Suprapubic skin (tissue), 4 donors: ENCODE measurements at places on chromosomes 12 and 14.
A peak's percentile ranks its signal among the peaks of the same experiment; 100 is the strongest.

DNA sequence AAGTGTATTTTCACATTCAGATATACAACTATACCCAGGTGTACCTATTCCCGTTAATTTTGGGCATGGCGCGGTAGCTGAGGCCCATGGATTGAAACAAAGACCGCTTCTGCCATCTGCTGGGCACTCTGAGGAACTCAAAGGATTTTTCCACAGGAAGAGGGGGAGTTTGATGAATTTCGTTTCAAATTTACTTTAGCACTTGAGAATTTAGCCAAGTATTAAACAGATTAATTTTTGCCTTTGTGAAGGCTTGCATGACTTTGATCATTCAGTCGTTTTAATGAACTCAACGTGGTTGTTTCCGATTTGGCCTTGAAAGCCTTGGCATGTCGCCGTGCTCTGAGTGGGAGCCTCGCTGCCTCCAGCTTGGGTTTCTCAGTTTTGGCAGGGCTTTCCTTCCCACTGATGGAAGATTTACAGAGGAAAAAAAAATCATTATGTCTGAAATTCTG, 153.2 kb upstream of the DDHD1 start:
- H3K4me1 ChIP-seq, result peaks cover 7% of the 10 kb centered on the region
- no peak overlapping the region for H3K27ac ChIP-seq
- DNase-seq, result no peak

- H3K27me3 ChIP-seq, result no peaks in the 10 kb centered on the region
- H3K4me1 ChIP-seq, result no peaks in the 10 kb centered on the region
- H3K4me3 ChIP-seq, result no peak overlapping the region
- no peak overlapping the region for H3K27ac ChIP-seq
- no peak for DNase-seq
These were observed 920.1 kb downstream of the FLRT2 start for GRCh38 chr14:86450085-86450484.

GRCh38 chr14:63747846-63748245, 20.0 kb upstream of the SGPP1 start:
- H3K36me3 ChIP-seq, result no peaks in the 10 kb centered on the region
- no peak for DNase-seq
- H3K27me3 ChIP-seq, result no peaks in the 10 kb centered on the region
- no peak overlapping the region for H3K27ac ChIP-seq
- H3K4me3 ChIP-seq, result no peak overlapping the region

DNA sequence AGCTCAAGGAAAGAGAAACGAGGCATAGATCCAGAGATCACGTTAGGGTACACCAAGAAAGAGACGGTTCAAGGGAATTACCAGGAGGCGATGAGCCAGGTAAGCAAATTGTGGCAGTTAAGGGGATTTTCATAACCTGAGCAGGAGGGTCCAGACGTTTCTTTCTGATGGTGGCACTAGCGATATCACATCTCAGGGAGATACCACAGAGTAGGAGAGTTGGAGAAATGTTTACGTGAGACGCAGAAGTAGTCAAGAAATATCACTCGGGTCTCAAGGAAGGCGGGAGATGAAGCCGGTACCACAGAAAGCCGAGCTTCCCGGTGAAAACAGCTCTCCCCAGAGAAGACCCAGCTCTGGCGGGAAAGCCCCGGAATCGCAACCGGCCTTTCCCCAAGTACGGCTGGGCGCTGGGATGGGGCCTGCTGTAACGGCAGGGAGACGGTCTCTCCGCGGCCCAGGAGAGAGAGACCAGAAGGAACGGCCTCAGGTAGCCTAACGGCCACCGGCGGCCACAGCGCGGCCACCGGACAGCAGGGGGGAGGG, 485 bp downstream of the SENP1 start:
- H3K27me3 ChIP-seq, result no peaks in the 10 kb centered on the region
- H3K4me1 ChIP-seq, result peaks cover 25% of the 10 kb centered on the region
- DNase-seq, result no peak
- H3K36me3 ChIP-seq, result no peaks in the 10 kb centered on the region

GRCh38 chr14:49221316-49221715, 364.9 kb downstream of the RPS29 start:
- no peaks in the 10 kb centered on the region for H3K27me3 ChIP-seq
- DNase-seq, result no peak
- no peak overlapping the region for H3K27ac ChIP-seq
- no peaks in the 10 kb centered on the region for H3K36me3 ChIP-seq
- no peaks in the 10 kb centered on the region for H3K4me1 ChIP-seq

DNA sequence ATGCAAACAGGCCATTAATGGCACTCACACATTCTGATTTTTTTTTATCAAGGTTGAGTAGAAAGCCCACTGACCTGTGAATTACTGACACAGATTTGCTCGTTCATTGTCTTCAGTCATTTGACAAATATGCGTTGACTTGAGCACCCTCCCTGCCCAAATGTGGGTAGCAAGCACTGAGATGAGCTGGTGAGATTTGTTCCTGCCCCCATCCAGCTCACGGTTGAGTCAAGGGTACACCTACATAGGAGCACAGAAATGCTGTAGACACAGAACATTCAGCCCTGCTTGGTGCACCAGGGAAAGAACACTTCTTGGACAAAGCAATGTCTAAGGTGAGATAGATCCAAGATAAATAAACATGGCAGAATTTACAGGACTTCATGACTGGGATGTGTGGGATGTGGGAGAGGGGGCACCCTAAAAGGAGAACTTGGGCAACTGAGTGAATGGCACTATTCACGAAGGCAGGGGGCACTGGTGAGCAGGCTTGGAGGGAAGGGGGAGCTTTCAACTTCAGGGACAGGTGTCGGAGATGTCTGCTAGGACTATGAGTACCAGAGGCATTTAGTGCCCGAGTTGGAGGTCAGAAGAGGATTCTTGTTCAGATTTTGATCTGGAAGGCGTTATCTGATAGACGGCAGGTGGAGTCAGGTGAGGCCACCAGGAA, 213.4 kb downstream of the VRK1 start:
- H3K27ac ChIP-seq, result no peak overlapping the region
- DNase-seq, result no peak
- H3K4me3 ChIP-seq, result no peak overlapping the region
- H3K4me1 ChIP-seq, result no peaks in the 10 kb centered on the region
- peaks cover 13% of the 10 kb centered on the region for H3K27me3 ChIP-seq

- H3K27ac ChIP-seq, result peak overlapping the region; percentile 97
- H3K27me3 ChIP-seq, result no peaks in the 10 kb centered on the region
- peaks cover 45% of the 10 kb centered on the region for H3K4me1 ChIP-seq
- DNase-seq, result no peak
- H3K4me3 ChIP-seq, result no peak overlapping the region
These were observed 2.9 kb upstream of the EMP1 start for GRCh38 chr12:13193505-13194231.

GRCh38 chr14:38098074-38098836, 109.4 kb upstream of the SSTR1 start:
- H3K4me1 ChIP-seq, result no peaks in the 10 kb centered on the region
- H3K27me3 ChIP-seq, result no peaks in the 10 kb centered on the region
- H3K27ac ChIP-seq, result no peak overlapping the region
- no peak for DNase-seq

- no peaks in the 10 kb centered on the region for H3K36me3 ChIP-seq
- DNase-seq, result no peak
- H3K27ac ChIP-seq, result no peak overlapping the region
- H3K4me3 ChIP-seq, result no peak overlapping the region
- peaks cover 5% of the 10 kb centered on the region for H3K27me3 ChIP-seq
These were observed 16.1 kb upstream of the TMEM106C start for GRCh38 chr12:47947341-47947740.

GRCh38 chr14:103685276-103686211, 29.7 kb downstream of the XRCC3 start:
- no peak overlapping the region for H3K27ac ChIP-seq
- peak; percentile 46 for DNase-seq
- H3K36me3 ChIP-seq, result peaks cover 69% of the 10 kb centered on the region
- H3K4me3 ChIP-seq, result no peak overlapping the region
- no peaks in the 10 kb centered on the region for H3K27me3 ChIP-seq

GRCh38 chr14:83491091-83491490, 1957.4 kb upstream of the SEL1L start:
- no peaks in the 10 kb centered on the region for H3K4me1 ChIP-seq
- H3K27ac ChIP-seq, result no peak overlapping the region
- H3K36me3 ChIP-seq, result no peaks in the 10 kb centered on the region
- DNase-seq, result no peak
- no peaks in the 10 kb centered on the region for H3K27me3 ChIP-seq

- no peak for DNase-seq
- H3K36me3 ChIP-seq, result no peaks in the 10 kb centered on the region
- no peak overlapping the region for H3K27ac ChIP-seq
- no peaks in the 10 kb centered on the region for H3K4me1 ChIP-seq
These were observed 169.4 kb upstream of the PLEKHG7 start for GRCh38 chr12:92533280-92533890.

DNA sequence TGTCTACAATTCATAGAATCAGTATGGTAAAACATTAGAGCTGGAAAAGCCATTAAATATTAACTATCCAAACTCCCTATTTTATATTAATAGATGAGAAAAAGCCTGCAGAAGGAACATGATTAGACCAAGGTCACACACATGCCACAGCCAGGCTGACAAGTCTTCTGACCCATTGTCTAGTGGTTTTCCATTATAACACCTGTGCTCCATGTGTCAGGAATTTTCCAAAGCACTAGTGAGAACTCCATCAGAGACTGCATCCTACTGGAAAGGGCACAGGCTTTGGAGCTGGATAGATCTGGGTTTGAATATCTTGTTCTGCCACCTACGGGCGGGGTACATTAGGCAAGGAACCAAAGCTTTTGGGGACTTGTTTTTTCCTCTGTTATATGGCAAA, 325.5 kb downstream of the RAD51B start:
- no peak for DNase-seq
- H3K4me1 ChIP-seq, result peaks cover 75% of the 10 kb centered on the region
- H3K27ac ChIP-seq, result peak overlapping the region; percentile 83
- H3K27me3 ChIP-seq, result no peaks in the 10 kb centered on the region

DNA sequence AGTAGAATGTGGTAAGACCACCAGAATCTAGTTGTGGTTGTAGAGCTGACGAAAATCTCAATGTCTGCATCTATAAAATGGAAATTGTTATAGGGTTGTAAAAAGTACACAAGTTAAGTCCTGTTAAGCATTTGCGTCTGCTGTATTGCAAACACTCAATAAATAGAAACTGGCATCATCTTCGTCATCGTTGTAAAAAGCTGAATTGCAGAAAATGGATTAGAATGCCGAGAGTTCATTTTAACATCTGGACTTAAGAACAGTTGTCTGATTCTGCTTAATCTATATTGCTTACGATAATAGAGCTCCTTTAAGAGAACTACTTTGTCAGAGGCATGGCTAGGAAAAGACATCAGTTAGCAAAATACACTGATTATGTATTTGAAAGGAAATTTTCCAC, 33.2 kb downstream of the KCNMB4 start:
- H3K27me3 ChIP-seq, result no peaks in the 10 kb centered on the region
- no peaks in the 10 kb centered on the region for H3K4me1 ChIP-seq
- H3K27ac ChIP-seq, result no peak overlapping the region
- no peaks in the 10 kb centered on the region for H3K36me3 ChIP-seq

DNA sequence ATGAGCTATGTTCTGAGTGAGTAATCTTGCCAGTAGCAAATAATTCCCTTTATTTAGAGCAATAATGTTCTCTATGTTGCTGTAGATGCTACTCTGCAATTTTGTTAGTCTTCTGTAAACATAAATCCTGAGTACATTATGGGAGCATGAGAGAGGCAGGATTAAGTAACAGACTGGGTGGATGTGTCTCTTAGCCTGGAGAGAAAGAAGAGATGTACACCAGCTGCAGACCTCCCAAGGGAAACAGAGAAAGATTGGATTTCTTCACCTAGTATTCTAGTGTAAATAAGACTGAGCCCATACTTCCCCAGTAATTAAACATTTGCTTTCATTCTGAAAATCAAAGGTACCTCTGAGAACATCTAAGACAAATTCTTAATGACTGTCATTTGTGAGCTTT, 564.0 kb downstream of the TRHDE start:
- H3K4me3 ChIP-seq, result no peak overlapping the region
- H3K4me1 ChIP-seq, result no peaks in the 10 kb centered on the region
- H3K36me3 ChIP-seq, result no peaks in the 10 kb centered on the region
- no peaks in the 10 kb centered on the region for H3K27me3 ChIP-seq

DNA sequence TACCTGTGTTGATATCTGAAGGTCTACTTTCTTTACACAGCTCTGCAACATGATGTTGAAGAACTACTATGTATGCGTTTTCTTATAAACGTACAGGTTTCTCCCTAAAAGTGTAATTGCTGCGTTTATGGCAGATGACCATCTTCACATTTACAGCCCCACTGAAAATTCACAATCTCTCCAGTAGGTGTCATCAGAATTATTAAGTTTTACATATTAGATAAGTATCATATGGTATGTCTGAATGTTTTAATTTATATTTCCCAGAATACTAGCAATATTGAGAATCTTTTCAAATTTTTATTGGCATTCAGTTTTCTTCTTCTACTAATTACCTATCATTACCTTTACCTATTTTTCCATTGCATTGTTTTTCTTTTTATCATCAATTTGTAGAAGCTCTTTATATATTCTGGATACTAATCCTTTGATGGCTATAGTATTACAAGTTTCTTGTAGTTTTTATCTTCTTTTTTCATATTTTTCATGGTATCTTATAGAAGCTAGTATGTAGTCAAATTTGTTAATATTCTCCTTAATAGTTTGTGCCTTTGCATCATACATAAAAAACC, 123.5 kb downstream of the CAPZA3 start:
- no peaks in the 10 kb centered on the region for H3K27me3 ChIP-seq
- H3K36me3 ChIP-seq, result no peaks in the 10 kb centered on the region
- DNase-seq, result no peak
- no peaks in the 10 kb centered on the region for H3K4me1 ChIP-seq
- no peak overlapping the region for H3K27ac ChIP-seq
- no peak overlapping the region for H3K4me3 ChIP-seq

DNA sequence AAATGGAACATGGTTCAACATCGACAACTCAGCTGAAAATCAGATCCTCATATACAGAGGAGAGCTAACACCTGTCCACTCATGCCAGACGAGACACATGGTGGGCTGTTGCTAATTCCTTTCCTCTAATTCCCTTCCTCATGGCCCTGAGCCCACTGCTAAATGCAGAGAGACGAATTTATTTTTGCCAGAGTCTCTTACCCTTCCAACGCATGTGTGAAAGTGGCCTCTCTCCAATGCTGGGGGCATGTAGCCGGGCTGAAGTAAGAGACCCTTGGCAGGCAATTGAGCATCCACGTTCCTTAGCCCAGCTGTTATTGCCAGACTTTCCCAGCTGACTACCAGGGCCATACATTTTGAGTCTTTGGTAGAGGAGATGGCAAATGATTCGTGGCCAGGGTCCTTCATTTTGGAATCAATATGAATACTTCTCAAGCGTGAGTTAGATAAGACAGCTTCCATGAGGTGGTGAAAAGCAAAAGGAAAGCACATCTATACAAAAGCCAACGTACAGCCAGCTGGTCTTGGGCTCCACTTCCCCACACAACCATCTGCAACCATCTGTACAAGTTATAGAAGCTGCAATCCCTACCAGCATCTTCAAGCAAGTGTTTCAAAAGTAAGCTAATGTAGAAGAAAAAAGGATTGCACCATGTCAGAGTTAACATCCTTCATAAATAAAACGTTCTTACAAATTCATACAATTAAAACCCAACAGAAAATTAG, 28.6 kb downstream of the CORO1C start:
- H3K4me3 ChIP-seq, result no peak overlapping the region
- no peak for DNase-seq
- H3K36me3 ChIP-seq, result peaks cover 13% of the 10 kb centered on the region
- no peaks in the 10 kb centered on the region for H3K27me3 ChIP-seq
